ENCODE measurements at places on chromosomes 7 and 10.

DNA sequence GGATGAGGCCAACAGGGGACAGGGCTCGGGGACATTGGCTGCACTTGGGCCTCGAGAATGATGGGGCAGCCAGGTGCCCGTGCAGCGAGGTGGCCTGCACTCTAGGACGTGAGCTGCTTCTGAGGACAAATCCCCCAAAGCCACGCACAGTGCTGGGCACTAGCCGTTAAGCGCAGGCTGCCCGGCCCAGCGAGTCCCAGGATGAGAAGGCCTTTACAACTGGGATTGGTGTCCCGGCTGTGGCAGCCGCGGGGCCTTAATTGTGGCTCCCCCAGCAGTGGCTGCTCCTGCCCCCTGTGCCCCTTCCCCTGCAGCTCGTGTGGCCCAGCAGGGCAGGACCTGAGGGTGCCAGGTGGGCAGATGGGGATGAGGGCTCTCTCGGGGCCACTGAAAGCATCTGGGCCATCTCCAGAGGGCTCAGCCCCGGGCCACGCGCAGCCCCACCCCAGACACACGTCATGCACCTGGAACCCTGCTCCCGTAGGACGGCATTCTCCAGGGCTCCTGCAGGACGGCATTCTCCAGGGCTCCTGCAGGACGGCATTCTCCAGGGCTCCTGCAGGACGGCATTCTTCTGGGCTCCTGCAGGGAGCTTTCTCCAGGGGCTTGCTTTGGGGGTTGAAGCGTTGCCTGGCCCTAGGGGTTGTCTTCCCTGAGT is 6.6 kb downstream of the PWWP2B start:
- no peak for DNase-seq

- DNase-seq = no peak
These were observed 27.7 kb downstream of the PPP2R2D start for GRCh38 chr10:131928248-131929095.

DNA sequence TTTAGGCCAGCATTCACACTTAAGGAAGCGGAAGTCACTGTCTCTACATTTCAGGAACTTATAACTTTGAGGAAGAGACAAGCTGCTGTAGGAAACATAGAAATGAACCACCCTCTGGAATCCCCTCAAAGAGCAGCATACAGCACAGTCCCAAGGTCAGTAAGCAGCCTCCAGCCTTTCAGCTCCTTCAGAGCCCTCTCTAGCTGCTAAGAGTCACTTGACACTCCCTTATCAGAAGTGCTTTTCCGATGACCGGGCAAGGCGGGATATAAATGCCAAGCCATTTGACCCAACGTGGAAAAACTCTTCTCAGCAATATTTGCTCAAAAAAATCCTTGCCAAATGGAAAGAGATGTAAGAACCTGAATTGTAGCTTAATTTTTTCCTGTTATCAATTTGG is 1284.3 kb downstream of the XPNPEP1 start:
- no peak for DNase-seq

DNA sequence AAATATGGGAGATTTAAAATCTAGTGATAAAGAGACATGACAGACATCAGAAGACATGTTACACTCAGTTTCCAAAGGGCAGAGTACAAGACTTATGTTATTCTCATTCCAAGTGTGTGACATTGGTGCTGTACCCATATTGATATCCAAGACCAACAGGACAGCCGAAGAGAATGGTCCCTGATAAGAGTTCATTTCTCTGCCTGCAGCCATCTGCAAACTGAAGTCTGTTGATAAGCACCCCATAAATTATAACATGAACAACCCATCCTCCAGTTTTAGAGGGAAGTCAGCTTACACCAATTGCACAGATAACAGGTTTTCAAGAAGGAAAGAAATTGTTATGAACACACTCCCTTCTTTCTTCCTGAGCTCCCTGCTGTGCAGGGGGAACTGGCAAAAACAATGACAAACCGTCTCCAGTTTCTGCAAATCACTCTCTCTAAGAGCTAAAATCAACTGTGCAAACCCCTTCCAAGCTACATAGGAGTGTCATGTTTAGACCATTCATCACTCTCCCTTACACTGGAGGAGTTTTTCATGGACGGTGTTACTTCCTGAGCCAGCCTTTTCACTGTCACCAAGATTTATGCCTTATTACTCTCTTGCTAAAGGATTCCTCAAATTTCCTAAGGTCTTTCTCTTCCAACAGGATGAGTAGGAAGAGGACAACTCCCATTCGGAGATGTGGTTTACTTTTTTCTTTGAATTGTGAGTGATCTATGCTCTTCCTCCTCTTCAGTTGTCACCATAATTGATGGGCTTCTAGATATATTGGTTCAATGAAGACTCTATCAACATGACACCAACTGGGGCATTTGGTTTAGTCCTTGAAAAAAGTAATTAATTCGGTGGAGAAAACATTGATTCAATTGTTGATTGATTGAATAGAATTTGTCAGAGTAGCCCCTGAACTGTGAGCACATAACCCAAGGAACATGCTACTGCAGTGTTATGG is 80.3 kb upstream of the FAM171A1 start:
- no peak for DNase-seq

- DNase-seq = no peak
These were observed 9.5 kb upstream of the IDI2 start for GRCh38 chr10:1035201-1035600.

GRCh38 chr7:41039981-41040380 is 662.9 kb downstream of the INHBA start:
- DNase-seq = no peak

All from AG08395 (cell line).